Stimulated activated CD4-positive, alpha-beta T cell treated with anti-CD3 and anti-CD28 coated beads, Interleukin-15, amount 100 ng/mL, for 48 hours (primary cell): ENCODE measurements at places on chromosomes 4 and X.
A peak's percentile ranks its signal among the peaks of the same experiment; 100 is the strongest.

GRCh38 chr4:6308899-6309643 lies 39.4 kb downstream of the WFS1 start:
- no peak for DNase-seq

- no peak for DNase-seq
Measured at GRCh38 chr4:165079476-165079875, 25.8 kb downstream of the TRIM75 start.

DNA sequence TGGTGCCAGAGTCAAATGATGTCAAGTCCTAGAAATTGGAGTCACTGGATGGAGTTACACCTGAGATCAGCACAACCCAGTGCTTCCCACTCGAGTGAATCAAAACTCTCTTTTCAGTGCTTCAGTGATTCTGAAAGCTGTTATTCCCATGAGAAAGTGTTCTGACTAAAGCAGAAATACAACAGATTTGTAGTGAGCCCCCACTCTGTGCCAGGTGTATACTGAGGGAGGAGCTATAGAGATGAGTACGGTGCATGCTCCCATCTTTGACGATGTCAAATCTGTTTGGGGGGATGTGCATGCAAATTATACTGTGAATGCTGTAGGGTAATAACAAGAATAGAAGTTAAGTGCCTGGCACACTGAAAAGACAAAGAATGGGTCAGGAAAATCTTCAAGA lies 330.2 kb downstream of the HS3ST1 start:
- no peak for DNase-seq

- DNase-seq = no peak
Measured at GRCh38 chr4:7738458-7739076, 201.1 kb downstream of the AFAP1 start.

GRCh38 chr4:158826882-158827281 lies 58.1 kb downstream of the FNIP2 start:
- DNase-seq = no peak

DNA sequence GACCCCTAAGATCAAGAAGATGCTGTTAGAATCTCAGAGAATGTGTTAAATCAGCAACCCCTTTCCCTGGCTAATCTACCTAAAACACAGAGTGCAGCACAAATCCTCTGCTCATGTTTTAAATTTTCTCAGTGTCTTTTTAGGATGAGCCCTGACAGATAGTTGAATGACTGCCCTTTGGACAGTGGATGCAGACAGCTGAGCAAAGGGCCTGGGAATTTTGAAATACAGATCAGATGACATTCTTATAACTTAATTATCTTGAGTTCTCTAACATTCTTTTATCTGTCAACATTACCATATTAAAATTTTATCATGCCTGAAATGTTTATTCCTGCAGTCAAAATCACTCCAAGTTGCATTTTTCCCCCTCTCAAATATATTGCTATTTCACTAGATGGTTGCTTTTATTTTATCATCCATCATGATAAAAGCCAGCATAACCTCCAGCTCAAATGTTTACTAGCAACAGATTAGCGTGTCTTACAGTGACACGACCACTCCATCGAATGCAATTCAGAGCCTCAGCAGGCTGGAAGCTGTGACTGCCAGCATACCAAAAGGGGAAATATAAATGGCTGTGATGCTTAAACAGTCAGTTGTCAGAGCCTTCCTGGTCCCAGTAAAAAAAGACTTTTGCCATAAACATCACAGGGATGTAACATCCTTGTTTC lies 22.8 kb upstream of the ARHGAP24 start:
- no peak for DNase-seq

- no peak for DNase-seq
Measured at GRCh38 chr4:46648088-46648744, 258.3 kb upstream of the GABRA2 start.

DNA sequence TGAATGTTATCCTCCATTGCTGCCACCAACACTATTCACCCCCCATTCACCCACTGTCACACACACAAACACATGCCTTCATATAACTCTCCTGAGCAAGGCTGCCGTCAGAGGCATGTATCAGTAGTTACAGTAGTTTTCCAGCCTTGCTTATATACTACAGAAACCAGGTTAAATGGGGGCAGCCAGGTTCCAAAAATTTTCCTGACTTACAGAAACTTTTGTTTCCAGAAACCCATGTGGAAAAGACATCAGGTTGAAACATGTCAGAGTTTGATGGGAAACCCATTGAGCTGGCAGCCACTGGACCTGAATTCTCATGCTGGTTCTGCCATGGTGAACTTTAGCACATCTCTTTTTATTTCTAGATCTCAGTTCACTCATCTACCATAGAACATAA lies 64.0 kb downstream of the COX18 start:
- DNase-seq = no peak

GRCh38 chr4:25938787-25939186 lies 24.8 kb downstream of the SMIM20 start:
- DNase-seq = peak; percentile 49

DNA sequence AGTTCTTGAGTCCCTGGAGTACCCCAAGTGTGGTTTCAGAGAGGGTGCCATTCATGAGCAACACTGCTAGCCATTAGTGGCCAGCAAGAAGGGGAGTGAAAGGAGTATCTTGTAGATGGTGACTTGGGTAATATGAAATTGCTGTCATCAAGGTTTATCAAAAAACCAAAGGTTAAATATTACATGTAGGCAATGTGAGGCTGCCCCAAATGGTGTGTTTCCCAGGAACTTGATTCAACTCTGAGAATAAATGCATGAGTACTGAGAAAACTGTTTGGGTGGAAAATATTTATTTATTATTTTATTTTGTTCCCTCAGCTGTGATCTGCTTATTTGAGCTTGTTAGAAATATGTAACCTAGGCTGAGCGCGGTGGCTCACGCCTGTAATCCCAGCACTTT lies 55.7 kb downstream of the AFF1 start:
- no peak for DNase-seq
